ENCODE measurements at places on chromosomes 16 and 17.

DNA sequence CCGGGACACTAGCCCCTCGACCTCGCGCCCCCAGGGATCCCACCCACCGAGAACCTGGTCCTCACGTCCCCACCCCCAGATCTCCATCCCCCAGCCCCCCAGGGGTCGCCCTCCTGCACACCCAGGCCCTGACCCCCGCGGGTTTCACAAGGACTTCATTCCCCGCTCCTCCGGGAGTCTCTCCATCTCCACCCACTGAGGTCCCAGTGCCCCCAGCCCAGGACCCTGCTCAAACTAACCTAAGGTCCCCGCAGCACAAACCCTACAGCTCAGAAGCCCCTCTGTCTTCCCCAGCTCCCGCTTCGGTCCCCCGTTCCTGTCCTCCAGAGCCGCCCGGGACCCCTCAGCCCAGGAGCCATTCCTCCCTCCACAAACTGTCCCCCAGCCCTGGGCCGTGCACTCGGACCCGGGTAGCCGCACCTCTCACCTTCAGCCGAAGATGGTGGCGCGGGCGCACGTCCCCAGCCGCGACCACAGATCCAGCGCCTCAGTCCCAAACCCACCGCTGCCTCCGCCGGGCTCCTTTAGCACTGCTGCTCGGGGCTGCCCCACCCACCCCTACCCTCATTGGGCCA lies at the start of gene MYH10:
Gene MYH10 (minus strand): TSS at position 499 of the 575 bp plus-strand sequence. CDS start 7,479 bp downstream, outside the sequence.
- DNase-seq = no peak

- no peak for DNase-seq
Observed at GRCh38 chr16:24046442-24046841, 209.7 kb upstream of the CACNG3 start.

DNA sequence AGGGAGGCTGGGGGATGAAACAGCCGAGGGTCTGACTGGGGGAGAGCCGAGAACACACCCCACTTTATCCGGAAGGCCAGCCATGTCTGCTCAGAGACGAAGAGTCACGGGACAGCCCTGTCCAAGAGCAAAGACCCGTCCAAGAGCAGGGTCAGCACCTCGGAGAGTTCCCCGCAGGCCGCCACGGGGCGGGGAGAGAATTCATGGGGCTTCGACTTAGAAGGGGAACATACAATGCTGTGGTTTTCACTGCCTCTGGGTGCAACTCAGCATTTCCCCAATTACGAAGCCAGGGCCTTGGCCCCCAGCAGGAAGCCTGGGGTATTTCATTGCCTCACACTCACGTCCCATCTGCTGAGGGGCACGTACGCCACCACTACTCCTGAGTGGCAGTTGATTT lies 59.3 kb downstream of the JPH3 start:
- DNase-seq = no peak

- DNase-seq = no peak
Observed at GRCh38 chr17:39767147-39767546, 29.4 kb downstream of the GRB7 start.

- DNase-seq = no peak
Observed at GRCh38 chr16:13921328-13921727, 1.4 kb downstream of the ERCC4 start.

DNA sequence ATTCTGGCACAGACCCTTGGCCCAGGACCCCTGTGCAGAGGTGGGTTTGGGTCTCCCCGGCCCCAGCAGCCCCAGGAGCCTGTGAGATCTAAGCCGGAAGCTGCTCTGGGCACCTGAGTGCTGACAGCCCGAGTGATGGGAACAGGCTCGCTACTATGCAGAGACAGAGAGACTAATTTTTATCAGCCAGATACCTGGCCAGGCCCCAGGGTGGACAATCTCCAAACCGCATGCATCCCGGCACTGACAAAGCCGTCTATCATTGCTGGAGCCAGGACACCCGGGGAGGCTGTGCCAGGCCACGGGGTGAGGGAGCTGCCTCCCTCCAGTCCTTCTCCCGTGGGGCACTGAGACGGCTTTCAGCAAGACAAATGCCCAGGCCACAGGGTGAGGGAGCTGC lies 25.0 kb downstream of the CBFA2T3 start:
- DNase-seq = no peak

DNA sequence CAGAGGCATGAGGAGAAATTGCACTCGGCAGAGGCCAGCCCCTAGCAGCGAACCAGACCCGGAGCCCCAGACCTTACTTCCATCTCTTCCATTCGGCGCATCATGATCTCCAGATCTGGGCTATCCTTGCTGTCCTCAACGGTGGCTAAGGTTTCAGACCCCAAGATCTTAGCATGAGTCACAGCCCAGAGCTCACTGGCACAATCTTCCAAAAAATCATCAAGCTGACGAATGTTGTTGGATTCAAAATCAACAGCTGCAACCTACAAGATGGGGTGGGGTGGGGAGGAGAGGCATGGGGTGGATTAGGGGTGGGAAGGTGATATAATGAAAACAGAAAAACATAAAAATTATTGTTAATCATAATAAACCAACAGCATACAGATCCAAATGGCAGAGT lies 39.7 kb upstream of the PITPNM3 start:
- no peak for DNase-seq

GRCh38 chr17:34276826-34277225 lies 6.8 kb downstream of the CCL7 start:
- no peak for DNase-seq

DNA sequence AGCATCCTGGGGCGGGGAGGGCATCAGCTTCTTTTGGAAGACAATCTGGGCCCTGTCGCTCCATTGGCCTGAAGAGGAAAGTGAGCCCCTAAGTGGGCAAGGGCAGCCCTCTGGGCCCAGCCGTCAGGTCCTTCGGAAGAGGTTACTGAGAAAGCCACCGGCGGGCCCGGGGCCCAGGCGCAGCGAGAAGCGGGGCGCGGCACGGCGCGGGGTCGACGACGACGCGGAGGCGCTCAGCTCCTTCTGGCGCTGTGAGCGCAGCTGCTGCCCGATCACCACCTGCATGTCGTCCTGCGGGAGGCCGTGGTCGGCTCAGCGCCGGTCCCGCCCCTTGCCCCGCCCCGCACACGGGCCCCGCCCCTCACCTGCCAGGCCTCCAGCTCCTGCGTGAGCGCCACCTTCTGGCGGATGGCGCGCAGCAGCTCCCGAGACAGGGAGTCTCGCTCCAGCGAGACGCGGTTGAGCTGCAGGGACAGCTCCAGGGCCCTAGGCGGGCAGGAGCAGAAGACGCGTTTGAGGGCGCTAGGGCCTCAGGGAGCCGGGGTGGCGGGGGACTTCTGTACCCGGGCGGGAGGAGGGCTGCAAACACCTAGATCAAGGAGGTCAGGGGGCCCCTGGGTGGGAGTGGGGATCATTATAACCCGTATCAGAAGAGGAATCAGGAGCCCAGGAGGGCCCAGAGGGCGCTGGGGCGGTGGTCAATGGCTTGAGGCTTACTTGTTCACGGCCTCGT lies 4.3 kb downstream of the THOC6 start:
- peak; percentile 84 for DNase-seq

DNA sequence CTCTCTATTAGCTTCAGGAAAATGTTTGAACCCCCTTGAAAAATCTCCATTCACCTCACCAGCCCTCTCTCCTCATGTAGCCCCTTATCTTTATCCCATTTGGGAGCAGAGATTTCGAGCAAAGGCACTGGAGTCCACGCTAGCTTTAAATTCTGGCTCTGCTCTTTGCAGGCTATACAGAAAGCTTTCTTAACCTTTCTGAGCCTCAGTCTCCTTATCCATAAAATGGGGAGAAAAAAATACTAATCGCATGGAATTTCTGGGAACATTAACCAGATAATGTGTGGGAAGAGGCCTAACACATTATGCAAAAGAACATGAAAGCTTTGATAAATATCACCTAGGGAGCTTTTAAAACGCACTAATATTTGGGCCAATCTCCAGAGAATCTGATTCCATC lies 476.3 kb upstream of the CDH5 start:
- DNase-seq = no peak

- no peak for DNase-seq
Observed at GRCh38 chr17:6947745-6948144, 48.1 kb upstream of the ALOX12 start.

- no peak for DNase-seq
Observed at GRCh38 chr16:82317411-82318167, 147.6 kb upstream of the MPHOSPH6 start.

DNA sequence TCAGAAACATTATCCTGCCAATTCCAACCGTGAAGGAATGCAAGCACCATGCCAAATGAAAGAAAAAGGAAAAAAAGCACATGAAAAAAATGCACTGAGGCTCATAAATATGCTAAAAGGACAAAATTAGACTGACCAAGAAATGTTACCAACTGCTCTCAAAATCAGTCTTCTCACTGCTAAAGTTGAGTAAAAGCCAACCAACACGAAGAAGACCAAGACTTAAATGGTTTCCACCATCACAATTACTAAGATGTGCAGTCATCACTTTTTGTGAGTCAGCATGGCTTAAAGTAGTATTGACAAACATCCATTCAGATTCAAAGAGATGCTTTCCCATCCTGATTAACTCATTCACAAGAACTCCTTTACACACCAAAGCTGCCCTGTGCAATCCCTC lies 16.4 kb downstream of the CDYL2 start:
- DNase-seq = no peak

DNA sequence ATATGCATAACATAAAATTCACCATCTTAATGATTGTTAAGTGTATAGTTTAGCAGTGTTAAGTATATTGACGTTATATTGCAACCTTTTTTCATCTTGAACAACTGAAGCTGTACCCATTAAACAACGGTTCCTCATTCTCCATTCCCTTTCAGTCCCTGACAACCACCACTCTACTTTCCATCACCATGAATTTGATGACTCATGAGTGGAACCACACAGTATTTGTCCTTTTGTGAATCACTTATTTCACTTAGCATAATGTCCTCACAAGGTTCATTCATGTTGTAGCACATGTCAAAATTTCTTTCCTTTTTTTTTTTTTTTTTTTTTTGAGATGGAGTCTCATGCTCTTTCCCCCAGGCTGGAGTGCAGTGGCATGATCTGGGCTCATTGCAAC lies 46.0 kb downstream of the HOXB1 start:
- no peak for DNase-seq

- no peak for DNase-seq
Observed at GRCh38 chr17:75473246-75473645, 16.8 kb downstream of the TMEM94 start.

GRCh38 chr17:79952901-79953300 lies 82.8 kb downstream of the TBC1D16 start:
- no peak for DNase-seq

- DNase-seq = no peak
Observed at GRCh38 chr17:81132197-81132540, 33.1 kb upstream of the PVALEF start.

DNA sequence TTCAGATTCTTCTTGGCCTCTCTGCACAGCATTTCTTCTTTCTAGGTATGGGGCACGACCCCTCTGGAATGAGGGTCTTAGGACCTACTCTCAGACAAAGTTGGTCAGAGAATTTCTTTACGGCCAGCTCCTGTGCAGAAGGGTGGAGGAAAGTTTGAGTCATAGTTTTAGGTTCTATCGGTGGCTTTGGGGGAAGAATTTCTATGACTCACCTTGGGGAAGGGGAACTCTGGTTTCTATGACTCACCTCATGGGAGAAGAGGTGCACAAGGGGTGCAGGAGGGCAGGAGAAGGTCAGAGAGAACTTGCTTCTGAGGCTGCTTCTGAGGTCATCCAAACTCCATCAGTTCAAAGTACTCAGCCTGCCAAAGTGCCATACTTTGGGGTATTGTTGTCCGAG lies 2.5 kb upstream of the ABCC12 start:
- peak; percentile 14 for DNase-seq

DNA sequence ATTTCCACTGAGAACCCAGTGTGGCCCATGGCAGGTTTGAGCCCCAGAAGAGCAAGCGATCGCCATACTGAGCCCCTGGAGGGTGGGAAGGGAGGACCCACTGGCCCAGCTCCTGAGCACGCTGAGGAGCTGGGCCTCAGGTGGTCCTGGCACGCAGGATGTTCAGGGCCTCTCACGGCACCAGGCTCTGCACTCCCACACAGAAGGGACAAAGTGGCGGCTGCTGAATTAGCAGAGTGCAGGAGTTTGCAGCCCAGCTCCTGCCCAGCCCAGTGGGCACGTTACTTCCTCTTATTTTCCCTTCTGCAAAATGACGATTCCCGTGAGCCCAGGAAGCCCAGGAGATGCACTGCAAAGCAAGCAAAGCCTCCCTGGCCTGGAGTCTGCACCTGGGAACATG lies 42.3 kb upstream of the MTSS2 start:
- DNase-seq = no peak

- DNase-seq = peak; percentile 49
Observed at GRCh38 chr17:55348749-55349354, 72.8 kb downstream of the MMD start.

DNA sequence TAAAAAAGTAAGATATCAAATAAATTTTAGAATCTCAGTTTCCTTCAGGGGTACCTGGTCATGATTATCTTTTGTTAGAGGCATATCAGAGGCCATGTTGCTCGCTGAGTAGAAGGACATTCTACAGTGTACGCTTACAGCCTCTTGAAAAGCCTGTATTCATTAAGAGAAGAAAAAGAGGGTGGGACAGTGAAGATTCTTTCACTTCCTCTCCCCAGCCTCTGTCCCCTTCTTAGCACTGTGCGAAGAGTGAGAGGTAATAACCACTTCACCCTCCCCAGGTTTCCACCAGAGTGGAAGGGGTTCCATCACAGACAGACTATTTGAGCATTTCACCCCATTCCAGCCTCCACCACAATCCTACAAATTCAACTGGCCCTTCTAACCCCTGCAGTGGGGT lies 4.8 kb upstream of the LPO start:
- DNase-seq = no peak

GRCh38 chr16:88480829-88481228 lies 27.7 kb downstream of the ZFPM1 start:
- no peak for DNase-seq

- DNase-seq = no peak
Observed at GRCh38 chr16:89288966-89289365, 71.5 kb downstream of the ZNF778 start.

GRCh38 chr16:83539736-83540490 lies 267.9 kb upstream of the HSBP1 start:
- DNase-seq = no peak

DNA sequence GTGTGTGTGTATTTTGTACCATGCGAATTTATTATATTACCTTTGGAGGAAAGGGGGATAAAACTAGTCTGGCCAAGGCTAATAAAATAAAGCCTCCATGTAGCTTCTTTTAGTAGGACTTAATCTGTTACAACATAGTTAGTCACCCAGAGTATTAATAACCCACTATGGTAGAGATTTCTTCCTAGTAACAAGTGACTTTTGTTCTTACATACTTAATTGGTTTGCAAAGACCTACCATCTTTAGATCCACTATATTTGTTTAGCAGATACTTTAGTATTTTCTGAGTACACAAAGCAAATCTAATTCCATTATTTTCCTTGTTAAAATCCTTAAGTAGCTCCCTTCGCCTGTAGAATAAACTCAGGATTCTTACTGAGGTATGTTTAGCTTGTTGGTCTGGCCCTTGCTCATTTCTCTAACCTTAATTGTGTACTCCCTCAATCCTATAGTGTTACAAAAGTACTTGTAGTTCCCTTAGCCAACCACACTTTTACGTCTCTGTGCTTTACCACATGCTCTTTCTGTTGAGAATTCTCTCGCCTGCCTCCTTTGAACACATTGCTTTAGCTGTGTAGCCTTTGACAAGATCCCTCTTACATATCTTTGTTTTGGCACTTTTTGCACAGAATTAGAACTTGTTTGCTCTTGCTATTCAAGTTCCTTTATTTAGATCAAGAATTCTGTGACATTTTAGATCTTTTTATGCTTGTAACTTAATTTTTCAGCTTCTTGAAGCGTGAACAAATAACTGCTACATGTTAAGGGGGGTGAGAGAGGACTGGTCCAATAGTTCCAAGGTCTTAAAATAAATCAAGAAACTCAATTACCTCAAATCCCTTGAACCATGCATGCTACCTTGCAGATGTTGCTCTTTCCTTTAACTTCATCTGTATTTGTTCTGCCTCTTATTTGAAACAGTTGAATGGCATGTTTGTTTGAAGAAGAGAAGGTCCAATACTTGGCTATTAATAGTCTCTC lies 23.8 kb downstream of the CLTC start:
- DNase-seq = no peak

Measured in HTR-8/SVneo (cell line).